ENCODE measurements at places on chromosomes 2 and 18.

- no peak for DNase-seq
Measured at GRCh38 chr2:47321006-47321405, 82.0 kb upstream of the MSH2 start.

DNA sequence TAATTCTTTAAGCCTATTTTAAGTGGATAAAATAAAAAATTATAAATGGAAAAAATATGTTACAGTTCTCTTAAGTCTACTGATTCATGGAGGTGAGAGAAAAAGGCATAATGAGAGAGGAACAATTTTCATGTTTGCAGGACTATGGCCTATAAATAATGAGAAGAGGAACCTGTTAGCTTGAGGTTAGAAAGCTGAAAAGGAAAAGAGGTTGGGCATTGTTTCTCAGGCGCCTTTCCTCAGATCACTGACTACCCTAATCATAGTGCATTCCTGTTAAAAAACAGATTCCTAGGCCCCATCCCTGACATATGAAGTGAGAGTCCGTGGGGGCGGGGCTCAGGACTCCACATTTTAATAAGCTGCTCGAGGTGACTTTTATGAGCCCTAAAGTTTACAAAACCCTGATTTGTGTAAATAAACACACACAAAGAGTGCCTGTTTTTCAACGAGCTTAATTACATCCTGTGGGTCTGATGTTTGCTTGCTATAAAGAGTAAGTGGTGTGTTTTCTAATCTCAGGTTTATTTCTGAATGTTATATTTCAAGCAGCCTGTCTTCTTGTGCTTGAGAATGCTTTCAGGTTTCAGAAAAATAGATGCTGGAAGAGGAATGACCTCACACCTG lies 335.5 kb downstream of the CLIP4 start:
- DNase-seq: no peak

- no peak for DNase-seq
Measured at GRCh38 chr2:222710736-222711135, 39.3 kb downstream of the MOGAT1 start.

DNA sequence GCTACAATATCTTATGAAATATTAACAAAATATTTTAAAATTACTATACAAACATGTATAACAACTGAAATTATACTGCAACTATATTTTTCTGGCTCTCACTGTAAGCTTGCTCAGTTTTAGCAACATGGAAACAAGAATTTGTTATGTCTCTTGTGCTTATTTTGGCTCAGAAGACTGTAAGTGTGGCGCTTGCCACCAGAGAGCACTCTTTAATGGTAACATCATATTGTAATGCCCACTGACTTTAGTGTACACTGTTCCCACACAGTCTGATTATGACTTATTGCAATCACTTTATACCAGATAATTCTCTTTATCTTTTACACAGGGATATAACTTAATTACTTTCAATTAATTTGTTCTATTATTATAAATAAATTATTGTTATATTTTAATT lies 1500.6 kb upstream of the TMEFF2 start:
- DNase-seq: no peak

DNA sequence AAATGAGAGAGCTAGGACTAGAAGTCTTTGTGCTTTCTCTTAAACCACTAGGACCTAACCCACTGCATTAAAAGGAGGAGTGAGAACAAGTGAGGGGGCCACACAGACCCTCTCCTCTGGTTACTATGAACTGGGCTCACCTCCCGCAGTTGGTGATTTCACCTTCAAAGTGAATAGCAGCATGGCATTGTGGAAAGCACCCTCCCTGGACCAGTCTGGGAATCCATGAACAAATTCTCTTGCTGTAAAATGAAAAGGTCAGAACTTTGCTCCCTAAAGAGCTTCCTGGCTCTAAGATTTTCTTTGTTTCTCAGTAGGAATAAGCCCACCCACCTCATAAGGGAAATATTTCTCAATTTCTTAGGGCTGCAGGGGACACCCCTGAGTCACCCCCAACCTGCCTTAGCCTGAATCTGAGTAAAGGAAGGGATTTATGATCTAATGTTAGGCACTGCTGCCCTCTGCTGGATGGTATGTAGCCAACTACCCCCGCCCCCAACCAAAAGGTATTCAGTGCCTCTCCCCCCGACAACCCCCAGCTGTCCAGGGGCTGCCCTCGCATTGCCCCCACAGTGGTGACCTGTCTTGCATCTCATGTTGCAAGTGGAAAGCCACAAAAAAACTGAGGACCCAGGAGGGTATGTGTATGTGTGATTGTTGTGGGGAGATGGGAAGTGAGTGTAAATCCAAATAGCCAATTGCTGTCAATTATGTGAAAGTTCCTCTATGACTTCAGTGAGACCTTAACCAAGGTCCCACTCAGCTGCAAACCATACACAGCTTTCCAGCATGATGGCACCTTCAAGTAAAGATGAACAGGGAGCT lies 230.9 kb upstream of the SLC14A2 start:
- DNase-seq: peak; percentile 25
